ENCODE measurements at places on chromosomes 7 and 10.

DNA sequence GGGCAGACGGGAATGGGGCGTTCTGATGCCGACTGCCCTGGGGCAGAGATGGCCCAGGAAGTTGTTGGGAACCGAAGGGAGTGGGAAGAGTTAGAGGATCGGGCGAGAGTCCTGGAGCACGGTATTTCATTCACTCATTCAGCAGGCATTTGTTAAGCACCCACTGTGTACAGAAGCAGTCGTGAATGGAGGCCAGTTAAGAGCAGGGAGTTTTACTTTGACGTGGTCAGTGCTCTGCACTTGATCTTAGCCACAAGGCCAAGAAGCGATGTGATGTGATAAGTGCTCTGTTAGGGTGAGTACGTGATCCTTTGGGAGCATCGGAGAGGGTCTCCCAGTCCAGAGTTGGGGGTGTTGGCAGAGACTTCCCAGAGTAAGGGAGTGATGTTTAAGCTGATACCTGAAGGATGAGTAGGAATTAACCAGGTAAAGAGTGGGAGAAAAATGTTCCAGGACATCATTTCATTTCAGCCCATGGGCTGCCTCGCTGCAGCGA, 890 bp downstream of the ZFYVE27 start:
- DNase-seq = no peak

GRCh38 chr10:133132473-133133291, 27.3 kb upstream of the KNDC1 start:
- DNase-seq = no peak

GRCh38 chr10:35352512-35352911, 16.2 kb downstream of the CCNY start:
- no peak for DNase-seq

DNA sequence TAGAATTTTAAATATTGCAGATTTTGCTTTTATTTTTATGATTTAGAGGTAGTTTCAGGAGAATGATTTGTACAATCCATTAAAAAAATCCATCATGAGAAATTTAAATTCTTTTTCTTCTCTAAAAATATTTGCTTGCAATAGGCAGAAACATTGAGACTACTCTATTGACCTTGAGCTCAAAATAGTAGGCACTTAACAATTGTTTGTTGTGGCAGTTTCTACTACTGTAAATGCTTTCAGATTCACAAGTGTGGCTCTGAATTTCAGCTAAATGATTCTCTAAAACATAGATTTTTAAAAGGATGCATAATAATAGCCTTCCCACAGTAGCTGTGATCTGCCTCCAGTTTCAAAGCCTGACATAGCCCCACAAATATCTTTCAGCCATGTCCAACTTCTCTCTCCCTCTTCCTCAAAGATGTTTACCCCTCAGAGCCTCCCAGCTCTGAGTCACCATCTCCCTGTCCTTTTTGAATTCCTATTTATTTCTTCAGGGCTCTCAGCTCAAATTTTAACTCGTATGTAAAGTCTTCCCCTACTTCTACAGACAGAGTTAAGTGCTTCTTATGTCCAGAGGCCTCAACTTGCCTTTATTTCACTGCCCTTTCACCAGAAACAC, 160.5 kb downstream of the AOAH start:
- no peak for DNase-seq

- no peak for DNase-seq
Measured at GRCh38 chr7:85806321-85806720, 619.5 kb upstream of the SEMA3D start.

DNA sequence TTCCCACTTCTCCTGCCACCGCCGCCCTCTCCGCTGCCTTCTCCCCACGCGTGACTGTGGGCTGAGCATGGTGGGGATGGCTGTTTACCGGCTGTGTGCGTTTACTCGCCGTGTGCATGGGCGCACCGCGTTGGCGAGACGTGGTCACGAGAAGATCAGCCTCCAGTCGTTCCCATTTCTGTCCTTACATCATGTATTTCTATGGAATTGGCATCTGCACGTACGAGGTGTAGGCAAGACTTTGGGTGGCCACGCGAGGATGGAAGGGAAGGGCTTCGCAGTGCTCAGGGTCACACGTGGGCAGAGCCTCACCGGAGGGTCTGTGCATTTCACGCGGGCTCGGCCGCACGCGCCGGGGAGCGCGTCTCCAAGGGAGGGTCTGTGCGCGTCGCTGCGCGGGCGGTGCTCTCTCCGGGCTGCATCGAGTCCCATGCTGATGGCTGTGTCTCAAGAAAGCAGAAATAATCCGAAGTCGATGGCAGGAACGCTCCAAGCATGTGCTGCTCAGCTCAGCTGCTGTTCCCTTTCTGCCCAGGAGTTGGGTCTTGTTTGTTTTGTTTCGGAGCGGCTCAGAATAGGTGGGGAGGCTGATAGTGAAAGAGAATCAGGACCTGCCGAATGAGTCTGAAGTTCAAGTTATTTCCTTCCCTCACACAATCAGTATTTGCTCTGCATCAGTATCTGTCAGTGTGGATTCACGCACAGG, 973 bp downstream of the CAMK1D start:
- no peak for DNase-seq

DNA sequence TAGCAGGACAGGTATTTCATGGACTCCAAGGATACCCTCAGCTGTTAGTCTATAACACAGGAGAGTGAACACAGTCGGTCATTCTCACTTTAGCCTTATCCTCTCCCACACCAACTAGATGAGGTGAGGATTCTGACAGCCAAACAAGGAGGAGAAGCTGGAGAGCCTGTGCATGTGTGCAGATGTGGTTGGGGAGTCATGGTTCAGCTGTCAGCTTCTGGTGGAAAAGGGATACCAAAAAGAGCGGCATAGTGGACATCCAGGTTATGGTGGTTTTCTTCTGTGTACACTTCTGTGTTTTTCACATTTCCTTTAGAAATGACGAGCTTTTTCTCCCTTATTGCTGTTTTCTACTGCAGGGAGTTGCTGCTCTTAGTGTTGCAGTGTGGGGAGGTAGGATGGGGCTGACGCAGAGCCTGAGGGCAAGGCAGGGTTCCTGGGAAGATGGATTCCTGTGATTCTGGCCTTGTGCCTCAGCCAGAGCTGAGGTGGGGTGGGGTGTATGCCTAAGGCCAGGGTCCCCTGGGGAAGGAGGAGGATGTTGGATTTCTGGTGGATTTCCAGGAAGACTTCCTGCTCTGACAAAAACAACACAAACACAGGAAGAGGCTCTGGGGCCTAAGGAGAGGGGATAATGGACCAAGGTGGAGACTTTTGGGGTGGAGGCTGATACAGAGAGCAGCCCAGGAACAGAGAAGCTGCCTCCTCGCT, 26.6 kb downstream of the PLAU start:
- DNase-seq = no peak

DNA sequence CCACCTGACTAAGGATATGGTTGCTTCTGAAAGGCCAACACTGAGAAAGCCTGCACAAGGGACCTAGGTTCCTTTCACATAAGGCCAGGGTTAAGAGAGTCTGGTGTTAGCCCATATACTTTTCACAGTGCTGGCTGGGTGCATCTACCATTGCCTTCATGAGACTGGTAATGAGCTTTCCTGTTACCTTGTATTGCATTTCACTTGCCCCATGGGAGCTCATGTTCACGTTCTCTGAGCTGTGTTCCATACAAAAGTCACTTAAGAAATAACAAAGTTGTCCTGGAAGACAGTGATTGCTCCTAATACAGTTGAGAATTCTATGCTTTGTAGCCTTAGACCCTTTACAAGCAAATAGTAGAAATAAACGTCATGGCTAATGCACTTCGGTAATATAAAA, 337.8 kb upstream of the TEX47 start:
- DNase-seq = no peak

- DNase-seq = no peak
Measured at GRCh38 chr10:128485701-128486235, 359.5 kb upstream of the MKI67 start.

DNA sequence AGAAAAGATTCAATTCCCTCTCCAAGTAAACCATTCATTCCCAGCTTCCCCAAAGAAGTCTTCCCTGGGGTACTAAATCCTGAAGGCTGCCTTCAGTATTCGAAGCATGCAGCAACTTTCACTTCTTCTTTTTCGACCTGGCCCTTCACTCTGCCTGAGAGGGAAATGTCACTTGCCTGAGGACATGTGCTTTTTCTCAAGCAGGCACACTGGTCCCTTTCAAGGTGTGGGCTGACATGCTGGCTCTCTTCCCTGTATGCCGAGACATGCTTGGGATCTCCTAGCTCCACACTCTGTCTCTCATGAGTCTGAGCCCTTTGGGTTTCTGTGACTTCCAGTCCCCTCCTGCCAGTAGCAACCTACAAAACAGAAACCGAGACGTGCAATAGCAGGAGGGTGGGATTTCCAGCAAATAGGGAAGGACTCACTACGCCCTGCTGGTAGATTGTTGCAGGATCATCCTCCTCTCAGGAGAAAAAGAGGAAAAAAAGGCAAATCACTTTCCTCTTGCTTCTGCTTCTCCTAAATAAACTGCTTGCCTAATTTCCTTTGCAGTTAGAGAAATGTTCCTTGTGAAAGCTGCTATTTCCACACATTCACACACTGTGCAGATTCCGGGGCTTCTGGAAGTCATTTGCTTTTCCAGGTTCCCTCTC, 33.5 kb downstream of the FIGNL1 start:
- no peak for DNase-seq

GRCh38 chr10:16950656-16951601, 133.7 kb upstream of the RSU1 start:
- no peak for DNase-seq

DNA sequence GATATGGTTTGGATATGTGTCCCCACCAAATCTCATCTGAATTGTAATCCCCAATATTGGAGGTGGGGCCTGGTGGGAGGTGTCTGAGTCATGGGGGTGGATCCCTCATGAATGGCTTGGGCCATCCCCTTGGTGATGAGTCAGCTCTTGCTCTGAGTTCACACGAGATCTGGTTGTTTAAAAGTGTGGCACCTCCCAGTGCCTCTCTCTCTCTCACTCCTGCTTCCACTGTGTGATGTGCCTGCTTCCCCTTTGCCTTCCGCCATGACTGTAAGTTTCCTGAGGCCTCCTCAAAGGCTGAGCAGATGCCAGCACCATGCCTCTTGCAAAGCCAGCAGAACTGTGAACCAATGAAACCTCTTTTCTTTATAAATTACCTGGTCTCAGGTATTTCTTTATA, 4.8 kb upstream of the GCK start:
- no peak for DNase-seq

DNA sequence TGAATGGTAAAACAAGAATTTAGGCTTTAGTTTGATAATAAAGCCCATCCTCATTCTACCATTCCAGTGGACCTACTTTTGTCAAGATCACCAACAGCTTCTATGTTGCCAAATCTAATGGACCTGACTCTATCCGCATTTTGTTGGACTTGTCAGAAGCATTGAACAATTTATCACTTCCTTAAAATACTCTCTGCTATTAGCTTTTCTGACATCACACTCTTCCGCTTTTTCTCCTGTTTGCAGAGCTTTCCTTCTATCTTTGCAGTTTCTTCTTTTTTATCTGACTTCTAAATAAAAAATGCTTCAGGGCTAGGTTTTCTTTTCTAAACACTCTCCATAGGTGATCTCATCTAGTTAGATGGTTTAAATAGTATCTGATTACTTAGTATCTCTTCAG, 42.7 kb upstream of the SMIM30 start:
- DNase-seq = no peak

- no peak for DNase-seq
Measured at GRCh38 chr10:49837685-49838084, 75.6 kb upstream of the OGDHL start.

Measured in COR-L47 (cell line).